Bronchial epithelial cell (primary cell): ENCODE measurements at places on chromosomes 1 and 21.

DNA sequence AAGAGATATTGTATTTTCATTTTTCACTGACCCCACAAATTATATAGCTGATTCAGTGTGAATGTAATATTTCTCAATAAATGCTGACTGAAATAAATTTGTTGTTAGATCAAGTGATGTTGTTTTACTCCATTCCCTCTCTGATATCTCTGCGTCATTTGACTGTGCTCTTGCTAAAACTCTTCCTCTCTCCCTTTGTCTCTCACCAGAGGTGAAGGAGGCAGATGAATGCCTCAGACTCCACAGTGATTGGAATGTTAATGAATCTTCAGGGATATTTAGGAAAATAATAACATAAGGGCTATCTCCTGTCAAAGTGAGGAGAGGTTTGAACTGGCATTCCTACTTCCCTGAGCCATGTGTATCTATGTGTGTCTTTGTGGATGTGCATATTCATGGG lies 3.7 kb downstream of the CD1E start:
- DNase-seq: no peak

GRCh38 chr1:54542962-54543539 lies 5.0 kb upstream of the ACOT11 start:
- peak; percentile 70 for DNase-seq

DNA sequence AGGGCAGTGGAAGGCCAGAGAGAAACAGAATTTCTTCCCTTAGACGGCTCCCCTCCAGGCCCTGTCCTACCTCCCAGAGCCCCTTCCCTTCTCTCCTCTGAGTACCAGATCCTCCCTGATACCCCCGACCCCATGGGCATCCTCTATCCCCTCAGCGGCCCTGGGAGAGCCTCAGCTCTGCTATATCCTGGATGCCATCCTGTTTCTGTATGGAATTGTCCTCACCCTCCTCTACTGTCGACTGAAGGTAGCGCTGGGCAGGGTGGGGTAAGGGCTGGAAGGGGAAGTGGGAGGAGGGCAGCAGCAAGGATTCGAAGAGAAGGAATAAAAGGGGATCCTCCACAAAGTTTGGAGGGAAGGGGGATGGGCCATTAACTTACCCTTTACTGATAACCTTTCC lies 2.7 kb downstream of the FCER1G start:
- DNase-seq: no peak

GRCh38 chr1:182851825-182852224 lies 12.7 kb downstream of the DHX9 start:
- no peak for DNase-seq

GRCh38 chr1:227343727-227344551 lies 25.6 kb upstream of the CDC42BPA start:
- DNase-seq: peak; percentile 97

- no peak for DNase-seq
Observed at GRCh38 chr1:33301273-33301984, 19.5 kb downstream of the A3GALT2 start.

DNA sequence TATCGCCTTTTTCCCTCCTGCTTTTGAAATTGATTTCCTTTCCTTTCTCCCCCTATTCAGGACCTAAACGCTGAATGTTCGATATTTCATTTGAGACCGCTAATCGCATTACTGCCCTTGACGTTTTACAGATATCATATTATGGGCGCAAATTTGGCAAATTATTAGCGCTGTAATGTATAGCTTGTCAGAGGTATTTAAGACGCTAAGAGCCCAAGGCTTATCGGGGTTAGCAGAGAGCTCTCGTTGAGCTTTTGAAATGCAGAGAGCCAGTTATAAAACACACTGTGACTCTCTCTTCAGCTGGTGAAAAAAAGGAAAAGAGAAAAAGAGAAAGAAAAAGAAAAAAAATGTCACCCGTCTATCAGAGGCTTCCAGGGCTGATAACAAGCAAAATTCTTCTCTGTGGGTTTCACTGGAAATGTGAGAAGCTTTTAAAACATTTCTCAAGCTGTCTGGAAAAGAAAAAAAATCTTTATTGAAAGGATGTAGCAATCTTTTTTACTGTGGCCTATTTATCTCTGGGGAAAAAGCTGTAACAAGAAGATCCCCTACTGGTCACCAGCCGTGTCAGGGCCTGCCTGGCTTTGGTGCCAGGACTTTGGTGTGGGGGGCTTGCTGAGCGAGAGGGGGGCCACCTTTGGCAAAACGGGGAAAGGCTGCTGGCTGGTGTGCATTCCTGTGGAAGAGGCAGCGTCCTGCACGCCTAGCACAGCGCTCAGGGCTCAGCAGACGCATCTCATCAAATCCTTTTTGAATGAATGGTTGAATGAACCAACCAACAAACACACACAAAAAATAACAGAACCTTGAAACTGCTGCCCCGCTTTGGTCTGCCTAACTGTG lies 119.8 kb downstream of the RNF220 start:
- no peak for DNase-seq

GRCh38 chr1:203316626-203317093 lies 11.3 kb downstream of the BTG2 start:
- DNase-seq: no peak
